ENCODE measurements at places on chromosomes 3 and 15. TPM values are rescaled to one million over a fixed set of nuclear protein-coding genes. Genes with fewer than 3 reads are reported as not detected.

MESP2 gene
- total RNA-seq = not detected

SPTBN5 gene
- 3.2 TPM for total RNA-seq

RBP2 gene
- total RNA-seq = not detected

ASB14 gene
- total RNA-seq = not detected

SUSD5 gene
- total RNA-seq = 1.7 TPM

SCAANT1 gene
- not detected for total RNA-seq

PXK gene
- 22.7 TPM for total RNA-seq

ATP13A5 gene
- not detected for total RNA-seq

ZMYND10 gene
- 0.05 TPM for total RNA-seq

DBR1 gene
- 16.0 TPM for total RNA-seq

LINGO1 gene
- total RNA-seq = not detected

ABI3BP gene
- total RNA-seq = 32.0 TPM

FGF12 gene
- 1.2 TPM for total RNA-seq

GOLGA6A gene
- total RNA-seq = not detected

NEK10 gene
- total RNA-seq = 2.0 TPM

SAMMSON gene
- total RNA-seq = not detected

SOX14 gene
- total RNA-seq = not detected

VIPR1 gene
- total RNA-seq = 0.23 TPM

GOLGA8T gene
- total RNA-seq = not detected

PP2D1 gene
- not detected for total RNA-seq

CA12 gene
- total RNA-seq = 0.79 TPM

DUOX1 gene
- total RNA-seq = not detected

GABRG3 gene
- total RNA-seq = not detected

SNRK gene
- 192 TPM for total RNA-seq

GOLGA8O gene
- total RNA-seq = 0.51 TPM

CCR3 gene
- total RNA-seq = not detected

A4GNT gene
- total RNA-seq = not detected

PSTPIP1 gene
- total RNA-seq = 0.51 TPM

DNAH12 gene
- total RNA-seq = under 0.01 TPM

PARP14 gene
- total RNA-seq = 135 TPM

MYL3 gene
- total RNA-seq = 0.14 TPM

GATM gene
- total RNA-seq = 0.34 TPM

TGM4 gene
- 0.14 TPM for total RNA-seq

P2RY1 gene
- total RNA-seq = 0.88 TPM

POLR2M gene
- 224 TPM for total RNA-seq

ZBED2 gene
- total RNA-seq = not detected

FBXW12 gene
- total RNA-seq = not detected

PAQR9 gene
- total RNA-seq = not detected

All from dermis blood vessel endothelial cell (primary cell).